Neuronal stem cell (in vitro differentiated cells): ENCODE measurements at places on chromosomes 13 and 19.

DNA sequence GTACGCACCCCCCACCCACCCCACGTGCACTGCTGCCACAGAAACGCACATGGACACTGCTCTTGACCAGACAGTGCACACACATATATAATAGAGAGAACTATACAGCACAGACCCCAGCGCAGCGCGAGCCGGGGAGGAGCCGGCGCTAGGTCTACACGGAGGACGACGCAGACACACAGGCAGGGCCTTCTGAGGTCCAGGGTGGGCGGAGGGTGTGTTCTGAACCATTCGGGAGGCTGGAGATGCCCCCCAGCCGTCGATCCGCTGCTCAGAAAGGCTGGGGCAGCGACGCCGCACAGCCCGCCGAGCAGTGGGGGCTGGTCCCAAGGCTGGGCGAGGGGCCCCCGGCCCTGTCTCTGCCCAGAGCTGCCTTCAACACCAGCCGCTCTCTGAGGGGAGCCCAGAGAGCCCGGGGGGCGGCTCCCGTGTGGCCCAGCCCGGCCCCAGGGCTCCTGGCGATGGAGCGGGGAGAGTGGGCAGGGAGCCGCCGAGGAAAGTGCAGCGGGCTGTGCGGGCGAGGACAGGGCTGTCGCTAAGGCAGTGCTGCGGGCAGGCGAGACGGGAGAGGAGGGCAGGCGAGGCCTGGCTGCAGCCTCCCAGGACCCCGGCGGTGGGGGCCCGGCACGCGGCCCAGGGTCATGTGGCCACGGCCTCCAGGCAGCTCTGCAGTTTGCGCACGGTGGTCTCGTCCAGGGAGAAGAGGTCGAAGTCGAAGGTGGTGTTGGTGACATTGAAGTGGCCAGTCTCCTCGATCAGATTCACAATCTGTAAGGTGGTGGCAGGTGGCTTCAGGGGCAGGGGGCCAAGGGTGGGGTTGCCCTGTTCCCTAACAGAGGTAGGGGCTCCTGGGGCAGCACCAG is 67.1 kb downstream of the MLLT1 start:
- no peak for DNase-seq

DNA sequence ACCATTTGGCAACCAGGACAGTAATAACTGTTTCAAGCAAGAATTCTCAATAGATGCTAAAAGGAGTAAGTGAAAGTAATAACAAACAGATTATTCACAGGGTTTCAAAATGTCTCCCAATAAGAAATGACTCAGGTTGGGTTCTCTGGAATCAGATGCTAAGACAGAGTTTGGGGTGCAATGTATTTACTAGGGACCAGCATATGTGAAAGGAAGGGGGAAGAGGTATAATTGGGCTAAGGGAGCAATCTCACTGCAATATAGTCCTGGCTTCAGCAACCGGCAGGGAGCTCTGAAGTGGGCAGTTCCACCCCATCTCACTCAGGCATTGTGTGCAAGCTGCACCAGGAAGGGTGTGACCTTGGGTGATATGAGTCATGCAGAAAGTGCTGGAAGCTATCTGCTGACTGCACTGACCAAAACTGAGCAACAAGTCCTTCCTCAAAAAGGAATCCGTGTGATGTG is 23.4 kb downstream of the ZDHHC20 start:
- DNase-seq, result no peak

- no peak for DNase-seq
These were observed 171.8 kb downstream of the GPC6 start for GRCh38 chr13:93398167-93399035.

DNA sequence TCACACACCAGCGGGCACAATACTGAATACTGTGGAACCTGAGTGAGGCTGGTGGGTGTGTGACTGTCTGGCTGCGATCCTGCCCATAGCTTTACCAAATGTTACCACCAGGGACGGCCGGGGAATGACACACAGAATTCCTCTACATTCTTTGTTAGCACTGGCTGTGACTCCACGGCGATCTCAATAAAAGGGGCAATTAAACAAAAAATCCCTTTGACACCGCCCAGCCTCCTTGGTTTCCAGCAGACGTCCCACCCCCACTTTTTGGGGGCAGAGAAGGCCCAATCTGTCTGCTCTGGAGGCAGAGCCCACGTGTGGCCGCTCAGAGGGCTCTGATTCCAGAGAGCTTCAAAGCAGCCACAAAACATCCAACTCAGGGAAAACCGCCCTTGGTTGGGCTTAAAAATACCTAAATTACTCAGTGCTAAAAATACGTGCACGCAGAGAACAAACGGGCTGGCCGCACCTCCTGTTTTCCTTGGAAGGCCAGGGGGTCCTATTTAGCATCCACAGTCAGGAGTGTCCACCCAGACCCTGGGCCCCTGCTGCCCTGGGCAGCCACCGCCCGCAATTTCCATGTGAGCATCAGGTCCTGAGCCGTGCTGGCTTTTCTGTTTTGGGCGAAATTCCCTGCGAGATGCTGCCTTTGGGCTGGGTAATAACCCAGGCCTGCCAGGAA is 47.8 kb downstream of the GADD45B start:
- DNase-seq, result no peak

DNA sequence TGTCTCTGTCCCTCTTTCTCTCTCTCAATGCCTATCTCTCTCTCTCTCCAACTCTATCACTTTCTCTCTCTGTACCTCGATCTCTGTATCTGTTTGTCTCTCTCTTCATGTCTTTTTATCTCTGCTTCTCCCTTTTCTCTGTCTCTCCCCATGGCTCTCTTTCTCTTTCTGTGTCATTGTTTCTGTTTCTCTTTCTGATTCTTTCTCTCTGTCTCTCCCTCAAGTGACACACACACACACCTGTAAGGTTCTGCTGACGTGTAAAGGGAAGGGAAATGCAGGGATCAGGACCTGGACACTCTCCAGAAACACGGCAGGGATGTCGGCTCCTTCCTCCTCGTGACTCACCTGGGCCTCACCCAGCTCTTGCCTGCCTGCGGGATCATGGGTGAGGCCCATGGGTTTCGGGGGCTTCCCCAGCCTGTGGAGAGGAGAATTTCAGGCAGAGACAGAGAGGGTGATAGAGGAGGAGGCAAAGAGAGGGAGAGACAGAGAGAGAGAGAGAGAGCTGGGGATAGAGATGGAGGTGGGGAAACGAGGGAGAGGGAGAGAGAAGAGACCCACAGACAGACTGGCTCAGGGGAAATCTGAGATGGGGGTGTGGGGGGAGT is 5.4 kb upstream of the PLAUR start:
- DNase-seq, result no peak

GRCh38 chr19:1698636-1699035 is 46.2 kb upstream of the TCF3 start:
- DNase-seq, result no peak

DNA sequence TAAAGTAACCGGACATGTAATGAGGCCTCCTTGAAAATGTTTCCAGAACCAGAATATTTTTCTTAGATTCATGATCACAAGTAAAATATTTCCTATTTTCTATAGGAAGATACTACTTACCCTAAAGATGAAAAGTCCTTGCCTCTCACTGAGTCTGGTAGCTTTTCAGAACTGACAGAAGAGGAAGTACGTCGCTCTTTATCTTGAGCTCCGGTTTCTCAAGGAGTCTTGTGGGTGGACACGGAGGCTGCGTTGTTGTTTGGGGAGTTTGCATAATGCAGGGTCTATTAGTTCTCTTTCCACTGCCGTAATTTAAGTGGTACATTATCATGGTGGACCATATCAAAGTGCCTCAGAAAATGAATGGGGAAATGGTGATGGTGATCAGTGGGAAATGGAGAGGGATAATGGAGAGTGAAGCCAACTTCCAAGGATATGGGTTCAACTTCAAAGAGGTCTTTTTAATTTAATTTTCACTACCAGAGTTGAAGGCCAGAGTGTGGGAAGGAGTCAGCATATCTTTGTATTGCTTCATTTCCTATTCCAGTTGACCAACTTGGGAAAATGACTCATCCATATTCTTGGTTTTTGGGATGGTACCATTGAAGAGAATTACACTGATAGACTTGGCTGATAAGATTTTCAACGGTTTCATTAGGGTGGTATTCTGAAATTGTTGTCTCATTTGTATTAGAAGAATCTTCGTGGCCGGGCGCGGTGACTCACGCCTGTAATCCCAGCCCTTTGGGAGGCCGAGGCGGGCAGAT is 23.4 kb downstream of the MBD3L2B start:
- no peak for DNase-seq

DNA sequence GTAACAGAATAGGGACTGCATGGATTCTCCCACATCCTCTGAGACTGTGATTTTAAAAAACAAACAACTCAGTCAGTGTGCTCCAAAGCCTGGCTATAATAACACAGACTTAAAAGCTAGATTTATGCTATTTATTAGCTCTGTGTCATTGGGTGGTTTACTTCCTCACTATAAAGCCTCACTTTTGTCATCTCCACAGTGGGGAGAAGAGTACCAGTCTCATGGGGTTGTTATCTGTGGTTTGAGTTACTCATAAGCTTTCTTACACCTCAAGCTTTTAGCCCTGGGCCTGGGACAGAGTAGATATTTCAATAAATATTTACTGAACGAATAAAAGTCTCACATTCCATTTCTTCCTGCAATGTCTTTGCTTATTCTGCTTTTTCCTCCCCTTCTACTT is 5.3 kb downstream of the RNASEH2B start:
- DNase-seq, result no peak

- no peak for DNase-seq
These were observed 26.2 kb downstream of the SLC8A2 start for GRCh38 chr19:47445527-47445926.

GRCh38 chr13:30037766-30038165 is 187.3 kb upstream of the UBL3 start:
- no peak for DNase-seq

DNA sequence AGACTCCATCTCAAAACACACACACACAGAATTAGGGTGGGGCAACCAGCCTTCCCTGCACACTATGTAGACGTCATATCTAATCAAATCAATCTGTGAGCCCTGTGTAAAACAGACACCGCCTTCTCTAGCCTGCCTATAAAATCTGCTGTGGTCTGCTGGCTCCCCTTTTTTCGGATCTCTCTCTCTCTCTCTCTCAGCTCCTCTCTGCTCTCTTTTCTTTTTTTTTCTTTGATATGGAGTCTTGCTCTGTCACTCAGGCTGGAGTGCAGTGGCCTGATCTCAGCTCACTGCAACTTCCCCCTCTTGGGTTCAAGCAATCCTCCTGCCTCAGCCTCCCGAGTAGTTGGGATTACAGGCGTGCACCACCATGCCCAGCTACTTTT is 11.8 kb upstream of the CD70 start:
- DNase-seq, result no peak

GRCh38 chr13:106599875-106600797 is 32.2 kb upstream of the ARGLU1 start:
- no peak for DNase-seq

GRCh38 chr13:75353781-75354193 is 128.2 kb downstream of the TBC1D4 start:
- DNase-seq, result no peak

DNA sequence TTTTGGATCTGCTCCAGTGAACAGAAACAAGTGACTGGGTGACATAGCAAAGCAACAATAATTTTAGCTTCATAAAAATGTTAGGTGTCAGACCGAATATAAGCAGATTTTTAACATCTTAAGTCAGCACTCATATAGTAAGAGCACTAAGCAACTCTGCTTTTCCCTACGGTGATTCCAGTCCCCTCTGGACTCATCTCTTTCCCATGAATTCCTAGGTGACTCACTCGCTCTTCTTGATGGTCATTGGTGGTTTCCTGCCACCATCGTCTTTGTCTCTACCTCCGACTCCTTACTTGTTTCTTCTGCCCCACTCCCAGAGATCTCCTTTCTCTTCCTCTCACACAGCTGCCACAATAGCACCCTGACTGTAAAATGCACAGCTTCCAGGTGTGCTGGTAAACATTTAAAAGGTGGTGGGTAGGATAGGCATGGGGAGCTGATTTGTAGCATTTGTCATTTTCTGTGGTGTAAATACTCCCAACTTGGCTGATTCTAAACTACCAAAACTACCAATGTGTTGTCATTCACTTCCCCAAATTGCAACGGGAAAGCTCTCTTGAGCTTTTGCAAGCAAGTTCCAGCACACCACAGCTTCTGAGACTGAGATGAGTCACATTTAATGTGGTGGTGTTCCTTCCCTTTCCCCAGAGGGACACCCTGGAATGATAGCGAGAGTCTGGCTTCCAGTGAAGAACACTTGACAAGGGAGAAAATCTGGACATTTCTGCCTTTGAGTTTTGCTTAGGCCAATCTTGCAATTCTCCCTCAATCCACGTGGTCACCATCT is 42.8 kb upstream of the CLDN10 start:
- DNase-seq, result no peak

DNA sequence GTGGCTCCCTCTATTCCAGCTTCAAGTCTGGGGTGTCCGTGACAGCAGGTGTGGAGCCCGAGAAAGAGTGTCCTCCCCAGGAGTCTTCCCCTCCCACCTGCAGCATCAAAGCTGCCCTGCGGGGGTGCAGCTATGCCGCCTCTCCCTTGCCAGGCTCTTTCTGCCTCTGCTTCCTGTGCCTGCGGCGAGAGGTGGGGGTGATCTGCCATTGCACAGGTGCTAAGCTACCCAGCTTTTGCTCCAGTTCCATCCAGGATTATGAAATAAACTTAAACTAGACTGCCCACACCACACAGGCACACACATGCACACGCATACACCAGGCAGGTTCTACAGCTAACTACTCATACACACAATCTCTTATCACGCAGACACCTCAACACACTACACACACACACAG is 104.7 kb upstream of the CLDN10 start:
- no peak for DNase-seq

GRCh38 chr19:47142779-47143178 is 12.1 kb downstream of the SAE1 start:
- DNase-seq, result no peak

- no peak for DNase-seq
These were observed 21.3 kb downstream of the TBC1D4 start for GRCh38 chr13:75460644-75461043.

DNA sequence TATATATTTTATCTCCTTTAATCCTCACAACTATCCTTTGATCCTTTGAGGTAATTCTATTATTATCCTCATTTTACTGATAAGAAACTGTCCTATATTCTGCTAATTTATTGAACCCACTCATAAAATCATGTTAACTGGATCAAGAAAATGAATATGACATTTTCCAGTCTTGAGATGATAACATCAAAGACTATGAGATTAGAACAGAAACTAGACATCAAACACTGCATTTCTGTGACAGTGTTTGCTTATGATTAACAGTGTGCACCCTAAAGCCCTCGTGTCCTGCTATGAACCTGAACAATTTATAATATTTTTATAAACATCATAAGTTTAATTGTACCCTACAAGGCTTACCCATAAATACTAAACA is 96.3 kb downstream of the TBC1D4 start:
- DNase-seq, result no peak

GRCh38 chr19:58059003-58059670 is at the start of gene ZNF135:
ZNF135 (plus strand) TSS chr19:58059282; CDS start chr19:58060003, 721 bp downstream.
- DNase-seq, result peak; percentile 80

- DNase-seq, result no peak
These were observed 6.8 kb downstream of the RPS11 start for GRCh38 chr19:49502866-49503581.
